Fibroblast of pulmonary artery (primary cell): ENCODE measurements at places on chromosomes 1 and 21.

DNA sequence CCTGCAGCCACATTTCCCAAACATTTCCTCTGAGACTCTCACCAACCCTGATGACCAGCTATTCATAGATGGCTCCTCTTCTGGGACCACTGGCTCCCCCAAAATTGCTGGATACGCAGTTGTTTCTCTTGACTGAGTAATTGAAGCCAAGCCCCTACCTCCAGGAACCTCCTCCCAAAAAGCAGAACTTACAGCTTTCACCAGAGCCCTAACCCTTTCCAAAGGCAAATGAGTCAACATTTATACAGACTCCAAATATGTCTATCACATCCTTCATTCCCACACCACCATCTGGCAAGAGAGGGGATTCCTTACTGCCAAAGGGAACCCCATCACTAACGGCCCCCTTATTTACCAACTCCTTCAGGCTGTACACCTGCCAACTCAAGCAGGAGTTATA, 20.3 kb upstream of the CA6 start:
- DNase-seq = no peak

DNA sequence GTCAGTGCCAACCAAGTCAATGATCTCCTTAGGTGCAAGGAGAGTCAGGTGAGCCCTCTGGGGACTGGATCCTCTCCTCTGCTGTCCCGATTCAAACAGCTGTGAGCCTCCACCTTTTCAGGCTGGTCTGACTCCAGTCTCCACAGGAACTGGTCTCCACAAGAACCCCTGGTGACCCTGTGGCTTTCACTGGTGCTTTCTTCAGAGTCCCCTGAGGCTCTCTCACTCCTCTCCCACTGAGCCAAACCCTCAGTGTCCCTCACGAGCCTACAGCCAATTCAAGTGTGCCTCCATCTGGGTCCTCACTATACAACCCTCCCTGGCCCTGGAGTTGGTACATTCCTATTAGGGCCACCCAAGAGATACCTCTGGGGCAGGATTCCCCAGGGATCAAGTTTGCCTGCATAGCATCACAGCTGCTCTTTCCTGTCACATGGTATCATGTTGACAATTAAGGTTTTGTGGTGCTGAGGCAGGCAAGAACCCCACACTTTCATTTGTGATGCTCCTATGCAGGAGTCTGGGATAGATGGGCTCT, 5.2 kb upstream of the NGF start:
- DNase-seq = no peak

- no peak for DNase-seq
Observed at GRCh38 chr1:47791879-47792608, 205.1 kb downstream of the TRABD2B start.

DNA sequence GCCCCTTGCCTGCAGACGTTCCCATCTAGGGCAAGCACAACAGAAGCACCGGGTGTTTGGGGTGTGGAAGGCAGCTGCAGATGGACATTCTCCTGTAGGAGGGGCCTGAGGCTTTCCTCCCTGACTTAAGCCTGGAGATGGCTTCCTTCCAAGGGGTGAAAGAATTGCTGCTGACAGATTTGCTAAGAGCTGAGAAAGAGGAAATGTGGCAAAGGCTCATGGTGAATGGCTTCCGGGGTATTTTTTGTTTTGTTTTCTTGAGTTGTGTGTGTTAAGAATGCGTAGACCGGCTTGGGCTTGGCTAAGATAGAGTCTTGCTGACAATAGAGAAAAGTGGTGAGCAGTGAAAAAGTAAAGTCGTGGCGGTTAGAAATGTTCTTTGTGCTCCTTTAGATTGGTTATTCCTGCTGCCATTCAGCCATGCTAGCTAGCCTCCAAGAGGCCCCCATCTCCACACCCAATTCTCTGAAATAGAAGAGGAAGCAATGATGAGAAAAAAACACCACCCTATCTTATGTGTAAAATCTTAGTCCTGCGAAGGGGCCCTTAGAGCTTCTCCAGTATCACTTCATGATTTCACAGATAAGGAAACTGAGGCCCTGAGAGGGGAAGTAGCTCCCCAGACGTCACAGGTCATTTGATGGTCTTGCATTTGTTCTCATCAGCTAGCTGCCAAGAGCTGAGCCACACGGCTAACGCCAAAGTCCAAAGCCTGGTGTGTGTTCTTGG, 36.9 kb downstream of the EIF2D start:
- peak; percentile 98 for DNase-seq
